GM12878 (cell line): ENCODE measurements at places on chromosomes 16 and 17.

- DNase-seq: no peak
Measured at GRCh38 chr16:12900156-12900555, 1.2 kb upstream of the SHISA9 start.

- DNase-seq: no peak
Measured at GRCh38 chr17:7580604-7581575, 1.5 kb downstream of the CD68 start.

- DNase-seq: no peak
Measured at GRCh38 chr17:46968224-46968834, 10.7 kb downstream of the RPRML start.

- DNase-seq: no peak
Measured at GRCh38 chr16:86565644-86566511, 751 bp upstream of the FOXC2 start.

- no peak for DNase-seq
Measured at GRCh38 chr16:58615280-58615679, 14.3 kb downstream of the CNOT1 start.

DNA sequence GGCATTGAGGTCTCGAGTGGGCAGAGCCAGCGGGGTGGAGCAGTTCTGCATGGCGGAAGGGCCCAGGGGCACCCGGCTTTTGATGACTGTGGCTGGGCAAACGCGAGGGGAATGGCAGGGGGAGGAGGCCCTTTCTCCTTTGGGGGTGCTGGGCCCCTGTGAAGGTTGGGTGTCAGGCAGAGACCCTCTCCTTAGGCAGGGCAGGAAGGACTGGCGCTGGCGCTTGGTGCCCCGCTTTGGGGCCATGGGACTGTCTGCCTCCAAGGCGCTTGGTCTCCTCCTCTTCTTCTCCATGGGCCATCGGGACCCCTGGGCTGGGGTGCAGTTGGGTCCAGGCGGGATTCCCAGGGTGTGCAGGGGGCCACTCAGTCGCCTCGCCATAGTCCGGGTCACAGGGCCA is 12.8 kb upstream of the GFAP start:
- no peak for DNase-seq

- no peak for DNase-seq
Measured at GRCh38 chr16:3145660-3146059, 10.8 kb downstream of the ZNF213 start.

GRCh38 chr16:81616321-81617020 is 162.6 kb upstream of the PLCG2 start:
- DNase-seq: peak; percentile 54

GRCh38 chr16:10964891-10965326 is 20.5 kb downstream of the CLEC16A start:
- peak; percentile 94 for DNase-seq

DNA sequence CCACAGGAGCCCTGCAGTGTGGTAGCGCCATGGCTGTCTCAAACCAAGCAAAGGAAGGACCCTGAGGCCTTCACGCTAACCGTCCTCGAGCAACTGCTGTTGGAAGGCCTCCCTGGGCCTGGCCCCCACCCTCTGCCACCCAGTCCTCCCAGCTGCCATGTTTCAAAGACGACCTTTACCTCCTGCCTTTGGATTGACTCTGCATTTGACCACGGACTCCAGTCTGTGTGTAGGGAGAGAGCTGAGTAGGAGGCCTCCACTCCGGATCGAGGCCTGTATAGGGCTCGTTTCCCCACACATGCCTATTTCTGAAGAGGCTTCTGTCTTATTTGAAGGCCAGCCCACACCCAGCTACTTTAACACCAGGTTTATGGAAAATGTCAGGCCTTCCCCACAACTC is 24.3 kb downstream of the PLCD3 start:
- no peak for DNase-seq
